ENCODE measurements at places on chromosomes 6 and 20.

DNA sequence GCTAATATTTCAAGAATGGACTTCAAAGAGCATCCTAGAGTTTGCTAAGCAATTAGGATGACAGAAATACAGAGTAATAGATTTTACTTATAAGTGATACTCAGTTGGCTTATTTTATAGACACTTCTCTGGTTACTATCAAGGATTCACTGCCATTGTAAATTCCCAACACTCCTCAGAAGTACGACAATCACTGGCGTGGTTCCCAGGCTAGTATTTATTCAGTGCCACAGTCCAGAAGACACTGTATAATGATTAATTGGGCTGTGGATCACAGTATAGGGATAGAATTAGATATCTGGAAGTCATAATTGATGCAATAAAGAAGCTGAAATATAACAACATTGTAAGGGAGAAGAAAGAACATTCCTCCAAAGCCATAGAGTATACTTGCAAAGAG is 15.7 kb downstream of the MANEA start:
- DNase-seq = no peak

DNA sequence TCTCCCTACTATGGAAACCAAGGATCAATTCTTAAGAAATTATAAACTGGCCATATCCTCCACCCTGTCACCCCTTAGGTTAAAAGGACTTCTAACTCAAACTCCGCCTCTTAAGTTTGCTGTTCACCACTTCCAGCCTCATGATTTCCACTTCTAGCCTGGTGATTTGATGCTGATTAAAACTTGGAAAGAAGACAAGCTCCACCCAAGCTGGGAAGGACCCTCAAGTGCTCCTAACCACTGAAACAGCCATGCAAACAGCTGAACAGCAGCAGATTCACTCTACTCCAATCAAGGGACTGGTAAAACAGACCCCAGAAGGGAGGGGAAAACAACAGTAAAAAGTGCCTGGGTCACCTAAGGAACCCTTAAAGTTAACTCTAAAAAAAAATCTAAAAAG is 10.3 kb downstream of the LCA5 start:
- no peak for DNase-seq

GRCh38 chr6:170049641-170050561 is 241.0 kb downstream of the DLL1 start:
- peak; percentile 91 for DNase-seq

DNA sequence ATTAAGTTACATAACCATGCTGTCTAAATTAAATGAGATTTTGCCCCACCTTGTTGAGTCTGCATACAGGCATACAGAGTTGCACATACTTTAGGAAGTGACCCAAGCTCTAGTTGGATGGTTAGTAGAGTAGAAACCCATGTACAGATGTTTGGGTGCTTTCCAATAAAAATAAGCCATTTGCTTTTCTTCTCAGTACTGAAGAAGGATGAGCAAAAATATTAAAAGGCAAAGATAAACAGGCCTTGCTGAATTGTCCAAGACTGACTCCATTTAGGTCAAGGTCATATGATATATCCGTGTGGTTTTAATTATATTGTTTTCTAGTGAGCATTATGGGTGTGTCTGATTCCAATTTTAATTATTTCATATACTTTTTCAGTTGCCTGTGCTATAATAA is 589.4 kb downstream of the RFPL4B start:
- peak; percentile 82 for DNase-seq

GRCh38 chr6:158205169-158205944 is 37.2 kb downstream of the GTF2H5 start:
- no peak for DNase-seq

GRCh38 chr20:63957690-63958441 is 1.6 kb upstream of the UCKL1 start:
- DNase-seq = no peak

- DNase-seq = no peak
Measured at GRCh38 chr6:111994791-111995190, 59.1 kb upstream of the CCN6 start.

- DNase-seq = no peak
Measured at GRCh38 chr6:156167016-156167624, 610.1 kb upstream of the ARID1B start.

DNA sequence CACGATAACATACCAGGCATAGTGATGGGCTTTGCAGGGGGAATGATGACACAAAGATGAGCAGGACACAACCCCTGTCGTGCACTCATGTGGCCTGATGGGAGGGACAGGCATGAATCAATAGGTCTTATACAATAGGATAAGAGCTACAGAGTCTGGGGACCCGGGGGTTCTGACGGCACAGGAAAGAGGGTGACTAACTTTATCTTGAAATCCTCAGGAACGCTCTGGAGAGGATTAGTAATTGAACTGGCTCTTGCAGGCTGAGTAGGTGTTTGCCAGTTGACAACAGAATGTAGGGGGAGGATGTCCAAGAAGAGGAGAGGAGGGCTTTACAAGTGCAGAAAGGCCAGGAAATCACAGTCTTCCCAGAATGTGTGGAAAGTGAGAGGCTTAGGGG is 219.9 kb upstream of the ECI2 start:
- peak; percentile 83 for DNase-seq

GRCh38 chr6:136607932-136608772 is 57.9 kb upstream of the MAP7 start:
- DNase-seq = peak; percentile 43

DNA sequence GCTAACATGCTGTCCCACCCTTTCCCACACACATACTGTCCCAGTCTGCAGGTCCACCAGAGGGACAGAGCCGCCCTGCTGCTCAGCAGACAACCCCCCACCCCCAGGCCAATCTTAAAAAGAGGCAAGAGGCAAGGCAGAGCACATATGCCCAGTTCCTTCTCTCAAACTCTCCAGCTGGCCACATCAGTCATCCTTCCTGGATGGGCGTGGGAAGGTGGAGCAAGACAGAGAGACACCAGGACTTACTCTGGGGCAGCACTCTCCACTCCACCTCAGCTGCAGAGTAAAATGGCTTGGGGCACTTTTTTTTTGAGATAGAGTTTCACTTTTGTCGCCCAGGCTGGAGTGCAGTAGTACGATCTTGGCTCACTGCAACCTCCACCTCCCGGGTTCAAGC is 10.8 kb downstream of the MOCS3 start:
- no peak for DNase-seq

GRCh38 chr20:37192137-37192854 is 12.9 kb upstream of the MROH8 start:
- peak; percentile 92 for DNase-seq

DNA sequence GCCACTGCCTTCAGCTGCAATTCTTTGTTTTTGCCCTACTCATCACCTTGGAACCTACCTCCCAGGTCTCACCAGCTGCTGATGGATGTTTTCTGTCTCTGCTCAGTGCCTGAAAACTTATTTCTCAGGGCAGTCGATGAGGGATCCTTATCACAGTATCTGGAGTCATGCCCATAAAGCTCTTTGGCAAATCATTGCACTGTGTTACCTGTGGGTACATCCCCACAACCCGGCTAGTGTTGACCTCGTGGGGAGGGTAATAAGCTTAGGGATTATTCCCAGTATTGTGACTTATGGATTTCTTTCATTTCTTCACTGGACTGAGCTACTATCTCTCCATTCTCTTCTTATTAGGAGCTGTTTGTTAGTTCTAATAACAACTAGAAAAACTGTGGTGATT is 91.7 kb downstream of the ELOVL5 start:
- DNase-seq = no peak

DNA sequence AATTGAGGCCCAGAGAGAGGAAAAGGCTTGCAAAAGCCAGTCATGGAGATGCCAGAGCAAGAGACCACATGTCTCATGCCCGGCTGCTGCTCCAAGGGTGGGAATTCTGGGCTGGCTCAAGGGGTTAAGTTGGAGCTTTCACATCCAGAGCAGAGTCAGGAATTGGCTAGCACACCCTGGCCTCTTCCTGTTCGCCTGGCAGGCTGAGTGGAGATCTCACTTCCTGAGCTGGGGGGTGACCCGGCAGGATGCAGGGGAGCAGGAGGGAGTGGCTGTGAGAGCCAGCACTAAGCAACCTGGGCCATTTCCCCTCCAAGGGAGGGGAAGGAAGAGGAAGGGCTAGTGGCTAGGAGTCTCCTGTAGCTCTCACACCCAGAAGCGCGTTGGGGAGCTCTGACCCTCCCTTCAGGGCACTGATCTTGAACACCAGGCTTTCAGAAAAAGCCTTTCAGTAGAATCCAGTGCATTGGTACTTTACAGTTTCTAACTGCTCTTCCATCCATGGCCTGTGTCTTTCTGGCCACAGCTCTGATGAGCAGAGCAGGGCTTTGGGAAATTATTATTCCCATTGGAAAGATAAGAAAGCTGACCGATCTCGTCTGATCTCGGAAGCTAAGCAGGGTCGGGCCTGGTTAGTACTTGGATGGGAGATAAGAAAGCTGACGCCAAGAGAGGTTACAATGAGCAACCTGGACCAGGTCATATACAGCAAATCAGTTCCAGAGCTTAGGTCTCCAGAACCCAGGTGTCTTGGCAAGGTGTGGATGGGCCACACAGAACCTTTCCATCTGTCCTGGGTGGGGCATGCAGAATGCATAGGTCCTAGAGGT is 2.2 kb upstream of the CCM2L start:
- no peak for DNase-seq

Measured in AG10803 (cell line).